ENCODE measurements at places on chromosomes 11 and 22. TPM values are rescaled to one million over a fixed set of nuclear protein-coding genes. Genes with fewer than 3 reads are reported as not detected.

TRIM49 gene
- total RNA-seq, result not detected

DERL3 gene
- total RNA-seq, result 3.6 TPM

ARHGEF17 gene
- 37.3 TPM for total RNA-seq

PHOX2A gene
- 0.17 TPM for total RNA-seq

NAV2 gene
- total RNA-seq, result 23.4 TPM
